ENCODE measurements at places on chromosomes 7 and 10. TPM values are rescaled to one million over a fixed set of nuclear protein-coding genes. Genes with fewer than 3 reads are reported as not detected.
A peak's percentile ranks its signal among the peaks of the same experiment; 100 is the strongest.

CLDN3 gene
- total RNA-seq, result 122 TPM

DNA sequence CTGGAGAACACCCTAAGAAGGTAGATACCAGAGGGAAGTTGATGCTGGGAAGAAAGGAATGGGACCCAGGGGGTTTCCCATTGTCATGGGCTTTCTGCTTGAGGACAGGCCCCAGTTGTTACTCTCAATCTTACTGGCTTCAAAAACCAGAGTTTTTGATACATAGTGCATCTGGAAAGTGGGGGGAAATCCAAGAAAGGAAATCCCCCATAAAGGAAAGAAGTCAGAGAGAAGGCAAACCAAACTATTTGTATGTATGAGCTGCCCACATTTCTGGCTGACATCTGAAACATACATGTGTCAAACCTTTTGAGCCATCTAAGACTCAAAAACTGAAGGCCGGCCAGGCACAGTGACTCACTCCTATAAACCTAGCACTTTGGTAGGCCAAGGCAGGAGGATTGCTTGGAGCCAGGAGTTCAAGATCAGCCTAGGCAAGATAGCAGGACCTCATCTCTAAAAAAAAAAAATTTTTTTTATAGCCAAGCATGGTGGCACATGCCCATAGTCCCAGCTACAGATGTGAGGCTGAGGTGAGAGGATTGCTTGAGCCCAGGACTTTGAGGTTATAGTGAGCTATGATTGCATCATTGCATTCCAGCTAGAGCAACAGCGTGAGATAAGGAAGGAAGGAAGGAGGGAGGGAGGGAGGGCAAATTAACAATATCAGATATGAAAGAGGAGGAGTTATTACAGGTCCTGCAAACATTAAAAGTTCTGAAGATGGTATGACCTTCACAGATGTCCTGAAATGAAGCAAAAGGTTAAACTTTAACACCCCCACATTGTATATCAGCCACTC is 6.7 kb upstream of the COA1 start:
- no peak for DNase-seq

DNA sequence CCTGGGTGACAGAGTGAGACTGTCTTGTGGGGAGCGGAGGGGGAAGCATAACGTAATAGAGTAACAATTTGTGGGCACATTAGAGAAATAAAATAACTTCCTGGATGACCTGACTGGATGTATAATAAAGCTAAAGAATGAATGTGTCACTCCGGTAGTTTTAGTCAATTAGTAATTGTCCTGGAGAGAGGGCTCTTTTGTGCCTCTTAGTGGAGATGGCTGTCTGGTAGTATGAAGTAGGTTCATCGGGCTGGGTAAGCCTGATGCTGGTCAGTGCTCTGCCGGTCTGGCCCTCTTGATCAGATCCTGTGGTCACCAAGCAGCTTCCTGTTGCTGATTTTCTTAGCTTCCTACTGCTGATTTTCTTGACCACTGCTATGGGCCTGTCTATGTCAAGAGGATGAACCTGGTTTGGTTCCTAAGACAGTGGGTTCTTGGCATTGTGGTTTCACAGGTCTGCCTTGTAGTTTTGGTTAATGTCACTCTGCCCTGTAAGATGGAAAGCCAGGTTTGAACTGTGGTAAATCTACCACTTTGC is 34.1 kb downstream of the ZRANB1 start:
- no peak for DNase-seq

ST8SIA6 gene
- total RNA-seq, result not detected

DNA sequence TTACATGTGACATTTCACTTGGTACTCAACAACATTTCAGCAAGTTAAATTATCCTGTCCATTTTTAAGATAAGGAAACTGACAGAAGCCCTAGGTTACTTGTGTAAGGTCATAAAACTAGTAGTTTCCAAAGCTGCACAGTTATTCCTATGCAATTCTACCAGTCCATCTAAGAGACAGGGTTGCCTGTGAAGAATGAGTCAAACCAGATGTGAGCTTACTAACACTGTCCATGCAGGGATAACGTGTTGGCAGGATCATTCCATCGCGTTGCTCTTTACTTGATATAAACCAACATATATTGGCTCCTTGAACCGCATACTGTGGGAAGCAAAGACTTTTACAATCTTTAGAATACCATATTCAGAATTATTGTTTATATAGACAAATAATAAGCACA is 280.9 kb upstream of the HGF start:
- DNase-seq, result no peak

NUTM2D gene
- total RNA-seq, result 2.4 TPM

DNA sequence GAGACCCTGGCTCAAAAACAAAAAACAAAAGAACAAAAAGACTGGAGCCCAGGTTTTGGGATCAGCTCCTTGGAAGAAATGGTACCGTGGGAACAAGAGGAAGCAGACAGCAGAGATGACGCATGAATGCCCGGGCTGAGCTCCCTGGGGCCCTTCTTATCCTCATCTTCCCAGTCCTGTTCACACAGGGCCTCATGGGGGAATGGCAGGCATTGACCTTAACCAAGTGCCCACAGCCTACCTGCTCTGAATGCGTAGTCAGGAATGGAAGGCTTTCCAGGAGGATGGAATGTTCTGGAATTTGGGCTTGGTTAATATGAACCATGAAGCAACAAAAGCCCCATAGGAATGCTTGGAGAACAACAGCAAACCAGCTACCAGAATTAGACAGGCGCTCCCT is 154.7 kb downstream of the PRPF18 start:
- DNase-seq, result no peak

DNA sequence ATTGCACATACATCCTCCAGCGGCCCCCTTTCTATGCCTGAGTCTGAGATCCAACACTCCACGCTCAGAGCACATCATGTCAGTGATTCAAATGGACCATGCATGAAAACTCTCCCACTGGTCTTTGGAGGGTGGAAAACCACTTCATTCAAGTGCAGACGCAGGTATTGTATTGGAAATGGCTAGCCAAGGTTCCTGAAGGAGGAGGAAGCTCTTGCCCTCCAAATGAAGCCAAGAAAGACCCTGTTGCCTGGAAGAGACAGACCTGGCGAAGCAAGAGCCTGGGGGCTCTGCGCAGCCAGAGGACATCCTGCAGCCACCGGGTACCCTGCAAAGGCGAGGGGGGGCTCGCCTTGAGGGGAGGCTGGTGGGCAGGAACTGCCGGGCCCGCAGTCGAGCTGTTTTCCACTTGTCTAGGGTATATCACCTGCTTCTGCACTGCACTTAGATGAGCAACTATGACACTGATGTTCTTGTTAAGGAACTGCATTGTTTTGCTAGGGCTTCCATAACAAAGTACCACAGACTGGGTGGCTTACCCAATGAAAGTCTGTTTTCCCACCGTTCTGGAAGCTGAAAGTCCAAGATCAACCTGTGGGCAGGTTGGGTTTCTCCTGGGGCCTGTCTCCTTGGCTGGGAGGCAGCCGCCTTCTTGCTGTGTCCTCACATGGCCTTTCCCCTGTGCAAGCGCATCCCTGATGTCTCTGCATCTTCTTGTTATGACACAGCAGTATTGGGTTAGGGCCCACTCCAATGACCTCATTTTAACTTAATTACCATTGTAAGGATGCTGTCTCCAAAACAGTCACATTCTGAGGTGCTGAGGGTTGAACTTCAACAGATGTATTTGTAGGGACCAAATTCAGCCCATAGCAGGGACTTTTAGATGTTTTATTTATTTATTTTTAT is 233.4 kb downstream of the ARHGAP12 start:
- no peak for DNase-seq

GRCh38 chr10:122733443-122733842 is 33.8 kb upstream of the C10orf120 start:
- DNase-seq, result no peak

INMT gene
- not detected for total RNA-seq

GIMAP4 gene
- not detected for total RNA-seq

GRCh38 chr10:78771808-78772455 is 296.8 kb upstream of the ZMIZ1 start:
- no peak for DNase-seq

PLEKHS1 gene
- total RNA-seq, result 13.8 TPM

- peak; percentile 18 for DNase-seq
These were observed 100.2 kb downstream of the ATXN7L1 start for GRCh38 chr7:105776068-105776790.

GRCh38 chr7:106071356-106071998 is 40.6 kb downstream of the SYPL1 start:
- peak; percentile 64 for DNase-seq

- no peak for DNase-seq
These were observed 46.8 kb downstream of the KIAA1549 start for GRCh38 chr7:138934367-138934766.

DNA sequence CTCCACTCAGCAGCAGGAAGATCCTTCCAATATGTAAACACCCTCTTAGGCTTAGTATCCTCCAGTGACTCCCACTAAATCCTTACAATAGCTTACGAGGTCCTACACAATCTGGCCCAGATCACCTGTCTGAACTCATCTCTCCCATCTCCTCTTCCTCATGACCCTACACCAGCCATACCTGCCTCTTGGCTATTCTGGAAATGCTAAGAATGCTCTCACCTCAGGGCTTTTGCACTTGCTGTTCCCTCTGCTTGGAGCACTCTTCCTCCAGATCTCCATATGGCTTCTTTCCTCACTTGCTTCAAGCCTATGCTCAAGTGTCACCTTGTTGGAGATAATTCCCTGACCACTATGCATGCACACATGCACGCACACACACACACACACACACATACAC is 50.8 kb upstream of the FRMD4A start:
- no peak for DNase-seq

JAKMIP3 gene
- total RNA-seq, result 0.05 TPM

GPR26 gene
- total RNA-seq, result not detected

- DNase-seq, result no peak
These were observed 173.6 kb upstream of the PDE1C start for GRCh38 chr7:32243687-32244290.

DNA sequence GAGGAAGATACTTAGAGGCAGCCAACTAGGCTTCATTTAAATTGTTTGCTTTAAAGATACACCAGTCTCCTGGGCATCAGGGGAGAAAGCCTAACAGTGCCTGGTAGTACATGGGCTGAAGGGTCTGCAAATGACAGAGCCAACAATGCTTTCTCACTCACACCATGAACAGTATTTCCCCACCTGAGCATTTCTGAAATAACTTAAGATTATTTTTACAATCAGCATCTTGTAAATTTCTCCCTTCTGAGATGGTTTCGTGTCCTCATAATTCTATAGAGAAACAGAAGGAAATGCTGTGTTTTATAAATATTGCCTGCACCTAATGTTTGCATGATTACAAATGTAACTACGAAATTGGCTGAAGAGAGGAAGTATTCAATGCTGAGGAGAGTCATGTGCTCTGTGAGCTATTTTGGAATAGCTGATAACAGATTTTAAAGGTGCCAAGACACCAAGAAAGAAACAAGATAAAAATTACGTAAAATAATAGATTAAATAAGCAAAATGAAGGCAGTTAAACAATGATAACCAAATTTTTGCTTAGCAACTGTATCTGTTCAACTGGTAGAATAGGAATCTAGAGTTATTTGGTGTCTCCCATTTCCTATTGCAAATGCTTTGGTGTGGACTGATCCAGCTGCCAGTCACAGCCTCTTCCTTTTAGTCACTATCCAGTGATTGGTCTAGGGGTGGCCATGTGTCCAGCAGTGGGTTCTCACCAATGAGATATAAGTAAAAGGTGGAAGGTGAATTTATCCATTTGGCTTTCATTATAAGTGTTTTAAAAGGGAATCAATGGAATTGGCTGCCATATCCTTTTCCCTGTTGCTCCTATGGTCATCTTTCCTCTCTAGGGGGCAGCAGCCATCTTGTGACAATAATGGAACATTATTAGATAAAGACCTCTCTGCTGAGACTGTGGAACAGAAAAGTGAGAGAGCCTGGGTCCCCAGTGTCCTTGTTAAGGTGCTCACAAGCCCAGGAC is 167.9 kb upstream of the SLC26A5 start:
- DNase-seq, result no peak

NPVF gene
- not detected for total RNA-seq

GFRA1 gene
- total RNA-seq, result not detected

RBP3 gene
- not detected for total RNA-seq
